ENCODE measurements at places on chromosomes 4 and X.

DNA sequence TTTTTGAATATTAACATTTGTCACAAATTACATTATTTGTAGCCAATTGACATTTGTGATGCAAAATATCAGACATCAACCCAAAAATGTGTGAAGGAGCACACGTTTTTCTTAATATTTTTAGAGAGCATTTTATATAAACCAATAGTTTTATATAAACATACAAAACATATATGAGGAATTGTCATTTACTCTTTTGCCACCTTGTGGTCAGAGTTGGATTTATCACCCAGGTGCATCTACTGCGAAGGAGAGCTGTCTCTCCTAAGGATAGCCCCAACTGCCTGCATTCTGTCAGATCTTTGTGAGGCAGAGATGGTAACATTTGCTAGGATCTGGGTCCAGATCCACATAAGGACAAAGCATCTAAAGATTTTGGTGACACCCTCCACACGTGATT lies 2.5 kb upstream of the USP27X start:
- no peak for DNase-seq

DNA sequence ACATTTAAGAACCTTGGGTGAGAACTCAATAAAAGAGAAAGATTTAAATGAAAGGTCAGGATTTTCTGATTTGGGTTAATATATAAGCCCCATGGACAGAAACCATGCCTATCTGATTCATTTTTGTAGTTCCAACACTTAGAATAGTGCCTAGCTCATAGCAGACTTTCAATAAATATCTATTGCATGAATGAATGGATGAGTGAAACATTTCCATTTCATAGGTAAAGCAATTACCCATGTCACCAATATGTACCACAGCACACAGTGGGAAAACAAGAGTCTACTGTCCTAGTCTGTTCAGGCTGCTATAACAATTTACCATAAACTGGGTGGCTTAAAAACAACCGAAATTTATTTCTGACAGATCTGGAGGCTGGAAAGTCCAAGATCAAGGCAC lies 63.9 kb upstream of the PTPN13 start:
- DNase-seq: no peak

DNA sequence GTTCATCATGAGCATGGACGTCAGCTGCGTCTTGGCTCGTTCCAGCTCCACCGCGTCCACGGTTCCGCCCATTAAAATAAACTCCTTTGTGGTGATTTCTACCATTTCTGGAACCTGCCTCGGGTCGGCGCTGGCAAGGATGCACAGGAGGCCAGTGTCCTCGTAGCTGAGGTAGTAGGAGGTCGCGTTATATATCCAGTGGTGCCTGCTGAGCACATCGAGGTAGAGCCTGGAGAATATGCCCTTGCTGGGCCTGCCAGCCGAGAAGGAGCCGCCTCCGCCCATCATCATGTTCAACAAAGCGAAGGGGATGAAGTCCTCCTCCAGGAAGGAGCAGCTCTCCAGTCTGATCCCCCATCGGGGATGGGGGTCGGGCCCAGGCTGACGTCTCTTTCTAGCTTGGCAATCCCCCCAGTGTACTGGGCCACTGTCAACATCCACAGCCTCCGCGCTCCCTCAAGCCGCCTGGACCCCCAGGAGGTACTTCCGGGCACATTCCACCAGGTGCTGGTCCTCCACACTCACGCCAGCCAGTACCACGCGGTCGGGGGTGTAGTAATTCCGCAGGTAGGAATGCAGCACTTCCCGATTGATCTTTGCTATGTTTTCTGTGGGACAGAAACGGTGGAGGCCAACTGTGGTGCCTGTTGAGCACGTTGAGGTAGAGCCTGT lies 120.9 kb upstream of the GRID2 start:
- DNase-seq: no peak

- DNase-seq: no peak
Measured at GRCh38 chr4:169988252-169988651, 37.9 kb downstream of the MFAP3L start.

All from activated CD8-positive, alpha-beta memory T cell treated with anti-CD3 and anti-CD28 coated beads for 48 hours (primary cell).